ENCODE measurements at places on chromosomes 7 and 10. TPM values are rescaled to one million over a fixed set of nuclear protein-coding genes. Genes with fewer than 3 reads are reported as not detected.

DNA sequence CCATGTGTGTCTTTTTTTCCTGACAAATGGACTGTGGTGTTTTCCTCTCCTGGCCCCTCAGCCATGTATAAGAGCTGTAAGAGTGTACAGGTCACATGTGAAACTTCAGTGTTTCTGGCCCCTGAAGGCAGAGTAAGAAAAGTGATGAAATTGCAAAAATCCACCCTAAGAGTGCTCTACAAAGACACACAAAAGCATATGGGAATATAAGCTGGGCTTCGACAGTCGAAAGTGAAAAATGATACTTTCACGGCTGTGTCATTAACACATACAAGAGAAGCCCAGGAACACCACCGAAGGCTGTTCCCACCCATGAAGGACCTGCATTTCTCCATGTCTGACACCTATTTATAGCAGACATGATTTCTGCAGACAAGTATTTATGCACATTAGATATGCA is 192.2 kb downstream of the PARD3 start:
- no peak for DNase-seq

DNA sequence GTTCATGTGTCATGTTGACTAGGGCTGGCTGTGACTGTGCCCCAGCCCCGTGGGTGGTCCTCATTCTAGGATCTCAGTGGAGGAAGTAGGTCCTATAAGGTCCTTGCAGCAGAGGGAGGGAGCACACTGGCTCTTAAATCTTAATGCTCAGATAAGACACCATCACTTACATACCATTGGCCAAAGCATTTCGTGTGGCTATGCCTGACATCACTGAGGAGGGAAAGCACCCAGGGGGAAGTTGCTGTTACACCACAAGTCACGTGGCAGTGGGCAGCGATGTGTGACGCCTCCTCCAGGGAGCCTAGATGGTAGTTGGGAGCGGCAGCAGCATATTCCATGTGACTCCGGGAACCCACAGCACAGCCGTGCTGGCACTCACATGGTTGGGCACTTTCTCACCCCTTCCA is 224.7 kb upstream of the SH2B2 start:
- no peak for DNase-seq

GRCh38 chr7:136403591-136403990 is 426.4 kb upstream of the MTPN start:
- DNase-seq: no peak

DNA sequence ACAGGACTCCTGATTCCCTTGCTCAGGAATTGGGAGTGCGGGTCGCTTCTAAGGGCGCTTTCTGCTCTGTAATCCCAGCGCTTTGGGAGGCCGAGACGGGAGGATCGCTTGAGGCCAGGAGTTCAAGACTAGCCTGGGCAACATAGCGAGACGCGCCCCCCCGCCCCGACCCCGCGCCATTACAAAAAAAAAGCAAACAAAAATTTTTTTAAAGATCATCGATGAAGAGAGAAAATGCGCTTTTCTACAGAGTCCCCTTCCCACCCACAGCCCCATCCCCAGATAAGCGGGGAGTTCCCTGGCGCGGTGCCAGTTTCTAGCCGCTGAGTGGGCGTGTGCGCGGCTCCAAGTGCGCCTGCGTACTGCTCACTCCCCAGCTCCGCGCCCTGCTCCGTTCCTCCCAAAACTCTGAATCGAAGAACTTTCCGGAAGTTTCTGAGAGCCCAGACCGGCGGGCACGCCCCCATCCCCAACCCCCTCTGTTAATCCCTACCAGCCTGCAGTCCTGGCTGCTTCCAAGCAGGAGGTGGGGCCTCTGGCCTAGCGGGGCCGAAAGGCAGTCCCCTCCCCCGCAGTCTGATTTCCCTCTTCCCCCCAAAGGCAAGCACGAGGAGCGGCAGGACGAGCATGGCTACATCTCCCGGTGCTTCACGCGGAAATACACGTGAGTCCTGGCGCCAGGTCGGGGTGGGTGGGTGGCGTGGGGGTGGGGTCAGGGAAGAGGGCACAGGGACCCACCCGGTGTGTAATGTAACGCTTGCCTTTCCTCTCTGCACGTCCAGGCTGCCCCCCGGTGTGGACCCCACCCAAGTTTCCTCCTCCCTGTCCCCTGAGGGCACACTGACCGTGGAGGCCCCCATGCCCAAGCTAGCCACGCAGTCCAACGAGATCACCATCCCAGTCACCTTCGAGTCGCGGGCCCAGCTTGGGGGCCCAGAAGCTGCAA is 1.0 kb downstream of the HSPB1 start:
- DNase-seq: peak; percentile 76

- no peak for DNase-seq
These were observed 1.7 kb downstream of the DPY19L1 start for GRCh38 chr7:35035511-35035961.

DNA sequence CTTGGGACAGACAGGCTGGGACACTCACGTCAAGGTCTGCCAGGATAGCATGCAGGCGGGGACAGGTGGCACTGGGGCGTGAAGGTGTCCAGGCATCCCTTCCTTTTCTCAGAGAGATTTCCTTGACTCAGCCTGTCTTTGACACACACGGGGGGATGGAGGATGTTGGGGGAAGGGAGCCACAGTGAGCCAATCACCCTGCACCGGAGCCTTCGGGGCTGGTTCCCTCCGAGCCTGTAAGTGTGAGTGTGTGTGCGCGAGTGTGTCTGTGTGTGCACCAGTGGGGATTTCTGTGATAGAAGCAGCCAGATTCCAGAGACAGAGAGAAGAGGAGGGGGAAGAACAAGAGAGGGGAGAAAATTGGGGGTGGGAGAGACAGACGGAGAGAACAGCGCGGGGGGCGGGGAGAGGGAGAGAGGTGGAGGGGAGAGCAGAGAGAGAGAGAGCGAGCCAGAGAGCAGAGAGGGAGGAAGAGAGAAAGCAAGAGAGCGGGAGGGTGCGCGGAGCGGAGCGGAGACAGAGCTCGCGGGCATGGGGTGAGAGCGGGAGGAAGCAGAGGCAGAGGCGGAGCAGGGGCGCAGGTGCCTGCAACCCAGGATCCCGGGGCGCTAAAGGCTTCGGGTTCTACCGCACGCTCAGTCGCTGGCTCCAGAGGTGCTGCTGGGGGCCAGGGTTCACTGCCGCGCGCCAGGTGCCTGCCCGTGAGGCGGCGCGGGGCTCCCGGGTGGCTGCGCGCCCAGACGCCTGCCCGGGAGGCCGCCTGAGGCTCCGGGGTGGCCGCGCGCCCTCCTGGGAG is 466 bp upstream of the GPR26 start:
- no peak for DNase-seq

GRCh38 chr7:148729984-148730733 is 31.5 kb downstream of the CUL1 start:
- DNase-seq: no peak

GRCh38 chr10:11625019-11625735 is 13.7 kb upstream of the USP6NL start:
- no peak for DNase-seq

DNA sequence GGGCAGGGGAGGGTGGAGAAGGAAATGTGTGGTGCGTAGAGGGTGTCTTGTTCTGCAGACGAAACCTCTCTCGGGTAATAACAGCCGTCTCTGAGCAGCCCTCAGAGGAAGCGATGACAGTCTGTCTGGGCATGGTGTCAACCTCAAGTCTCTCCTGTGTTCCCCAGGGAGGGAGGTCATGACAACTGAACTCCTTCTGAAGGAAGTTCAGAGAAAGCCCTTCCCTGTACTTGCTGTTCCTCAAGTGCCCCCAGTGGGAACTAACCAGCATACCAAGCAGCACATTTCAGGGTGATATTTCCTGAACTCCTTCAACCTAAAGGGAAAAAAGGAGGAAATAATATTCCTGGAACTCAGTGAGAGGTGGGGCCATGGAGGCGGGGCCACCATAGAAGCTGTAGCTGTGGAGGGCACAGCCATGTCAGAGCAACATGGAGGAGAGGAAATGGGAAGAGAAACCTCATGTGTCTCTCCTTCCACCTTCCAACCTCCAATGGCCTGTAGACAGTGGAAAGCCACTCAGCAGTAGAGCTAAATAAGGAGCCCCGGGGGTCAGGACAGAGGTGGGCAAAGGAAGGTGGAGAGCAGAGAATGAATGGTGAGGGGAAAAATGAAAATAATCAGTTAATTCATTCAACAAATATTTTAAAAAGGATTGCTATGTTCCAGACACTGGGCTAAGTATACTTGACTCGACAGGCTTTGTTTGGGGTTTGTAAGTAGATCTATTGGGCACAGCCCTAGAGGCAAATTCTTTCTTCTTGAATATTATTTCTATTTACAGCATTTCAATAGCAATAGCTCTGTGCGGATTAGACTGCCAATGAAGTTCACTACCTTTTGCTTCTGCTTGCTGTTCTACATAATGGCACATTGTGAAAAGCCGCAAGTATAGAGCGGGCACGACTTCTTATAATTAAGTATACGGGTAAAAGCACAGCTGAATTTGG is 61.0 kb upstream of the AOAH start:
- peak; percentile 63 for DNase-seq

DNA sequence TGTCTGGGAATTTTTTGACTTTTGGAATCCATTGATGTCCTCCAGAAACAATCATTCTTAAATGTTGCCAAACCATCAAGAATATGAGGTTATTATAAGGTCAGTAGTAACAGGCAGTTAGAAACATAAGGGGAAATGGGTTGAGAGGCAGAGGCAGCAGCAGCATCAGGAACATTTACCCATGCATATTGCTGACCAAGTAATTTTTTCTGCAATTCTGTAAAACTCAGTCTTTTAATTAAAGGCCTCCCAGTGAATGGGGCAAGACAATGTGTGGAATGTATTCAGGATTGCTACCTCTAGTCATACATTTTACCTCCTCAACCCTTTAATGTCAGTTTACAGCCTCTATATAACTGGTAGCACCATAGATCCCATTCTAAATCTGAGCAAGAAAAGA is 66.5 kb upstream of the SKAP2 start:
- DNase-seq: no peak

DNA sequence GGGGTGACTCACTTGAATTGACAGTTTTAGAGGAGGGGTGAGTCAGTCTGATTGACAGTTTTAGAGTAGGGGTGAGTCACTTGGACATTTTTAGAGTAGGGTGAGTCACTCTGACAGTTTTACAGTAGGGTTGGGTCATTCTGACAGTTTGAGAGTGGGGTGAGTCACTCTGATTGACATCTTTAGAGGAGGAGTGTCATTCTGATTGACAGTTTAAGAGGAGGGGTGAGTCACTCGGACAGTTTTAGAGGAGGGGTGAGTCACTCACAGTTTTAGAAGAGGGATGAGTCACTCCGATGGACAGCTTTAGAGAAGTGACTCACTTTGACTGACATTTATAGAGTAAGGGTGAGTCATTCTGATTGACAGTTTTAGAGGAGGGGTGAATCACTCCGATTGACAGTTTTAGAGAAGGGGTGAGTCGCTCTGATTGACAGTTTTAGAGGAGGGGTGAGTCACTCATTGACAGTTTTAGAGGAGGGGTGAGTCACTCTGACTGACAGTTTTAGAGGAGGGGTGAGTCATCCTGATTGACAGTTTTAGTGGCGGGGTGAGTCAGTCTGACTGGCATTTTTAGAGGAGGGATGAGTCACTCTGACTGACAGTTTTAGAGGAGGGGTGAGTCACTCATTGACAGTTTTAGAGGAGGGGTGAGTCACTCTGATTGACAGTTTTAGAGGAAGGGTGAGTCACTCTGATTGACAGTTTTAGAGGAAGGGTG is 595.9 kb downstream of the DNAJB6 start:
- DNase-seq: no peak

DNA sequence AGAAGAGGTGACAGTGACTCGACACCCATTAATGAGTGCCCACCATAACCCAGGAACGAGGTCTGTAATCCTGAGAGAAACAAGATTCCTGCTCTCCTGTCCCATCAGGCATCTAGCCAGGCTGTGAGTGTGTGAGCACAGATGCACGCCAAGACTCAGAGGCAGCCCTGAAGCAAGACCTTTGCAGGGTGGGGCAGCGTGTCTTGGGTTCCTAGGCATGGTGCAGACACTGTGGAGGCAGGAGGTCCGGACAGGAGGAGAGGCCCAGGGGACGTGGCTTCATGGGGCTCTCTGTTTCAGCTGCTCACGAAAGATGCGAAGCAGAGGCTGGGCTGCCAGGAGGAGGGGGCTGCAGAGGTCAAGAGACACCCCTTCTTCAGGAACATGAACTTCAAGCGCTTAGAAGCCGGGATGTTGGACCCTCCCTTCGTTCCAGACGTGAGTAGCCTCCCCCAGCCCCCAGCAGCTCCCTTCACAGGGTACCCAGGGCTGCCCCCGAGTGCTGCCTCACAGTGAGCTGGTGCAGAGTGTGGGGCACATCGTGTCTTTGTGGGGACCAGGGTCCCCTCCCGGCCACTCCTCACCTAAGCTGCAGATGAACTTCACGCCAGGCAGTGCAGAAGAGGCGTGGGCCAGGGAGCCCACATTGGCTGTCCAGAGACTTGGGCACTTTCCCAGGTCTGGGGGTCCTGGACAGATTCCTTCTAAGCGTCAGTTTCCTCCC is 94.5 kb downstream of the RGS10 start:
- no peak for DNase-seq

DNA sequence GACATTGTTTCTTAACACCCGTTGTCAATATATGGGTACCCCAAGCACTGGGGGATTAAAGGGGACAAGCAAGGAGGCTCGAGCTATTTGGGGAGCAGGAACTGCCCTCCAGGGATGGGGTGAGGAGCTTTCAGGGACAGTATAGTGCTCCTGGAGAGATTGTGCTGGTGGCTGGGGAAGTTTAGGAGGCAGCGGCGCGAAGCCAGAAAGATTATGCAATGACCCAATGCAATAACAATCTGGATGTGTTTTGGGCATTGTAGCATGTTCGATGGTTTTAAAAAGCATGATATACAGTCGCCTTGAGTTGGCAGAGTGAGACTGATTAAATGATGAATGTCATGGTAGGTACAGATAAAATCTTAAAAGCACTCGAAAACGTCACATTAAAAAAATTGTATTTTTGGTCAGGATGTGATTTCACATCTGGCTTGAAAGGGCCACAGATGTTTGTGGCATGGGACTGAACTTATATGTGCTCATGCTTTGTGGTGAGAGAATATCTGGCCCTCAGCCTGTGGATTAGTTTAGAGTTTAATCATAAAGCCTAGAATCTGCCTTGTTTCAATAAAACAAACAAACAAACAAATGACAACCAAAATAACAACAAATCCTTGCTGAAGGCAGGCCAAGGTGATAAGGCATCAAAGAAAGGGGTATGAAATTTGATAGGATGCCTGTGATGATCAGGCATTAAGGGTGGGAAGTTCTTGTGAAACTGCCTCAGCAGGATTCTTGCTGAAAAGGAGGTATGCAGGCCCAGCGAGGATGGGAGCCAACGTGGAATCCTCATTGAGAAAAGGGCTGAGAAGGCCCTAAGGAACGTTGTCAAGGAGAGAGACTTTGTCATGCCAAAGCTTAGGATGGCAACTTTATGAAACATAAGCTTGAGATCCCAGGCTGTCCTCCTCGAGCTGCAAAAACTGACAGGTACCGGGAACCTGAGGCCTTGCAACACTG is 417.1 kb upstream of the KLF6 start:
- no peak for DNase-seq

- no peak for DNase-seq
These were observed 40.1 kb downstream of the IQUB start for GRCh38 chr7:123494193-123494796.

Gene NEUROG3
- total RNA-seq: not detected

Gene C10orf105
- 0.04 TPM for total RNA-seq

Gene POLR3A
- 26.0 TPM for total RNA-seq

Gene C10orf88
- total RNA-seq: 8.5 TPM
